Right kidney (tissue), 9 donors: ENCODE measurements at places on chromosomes 3 and 15.

DNA sequence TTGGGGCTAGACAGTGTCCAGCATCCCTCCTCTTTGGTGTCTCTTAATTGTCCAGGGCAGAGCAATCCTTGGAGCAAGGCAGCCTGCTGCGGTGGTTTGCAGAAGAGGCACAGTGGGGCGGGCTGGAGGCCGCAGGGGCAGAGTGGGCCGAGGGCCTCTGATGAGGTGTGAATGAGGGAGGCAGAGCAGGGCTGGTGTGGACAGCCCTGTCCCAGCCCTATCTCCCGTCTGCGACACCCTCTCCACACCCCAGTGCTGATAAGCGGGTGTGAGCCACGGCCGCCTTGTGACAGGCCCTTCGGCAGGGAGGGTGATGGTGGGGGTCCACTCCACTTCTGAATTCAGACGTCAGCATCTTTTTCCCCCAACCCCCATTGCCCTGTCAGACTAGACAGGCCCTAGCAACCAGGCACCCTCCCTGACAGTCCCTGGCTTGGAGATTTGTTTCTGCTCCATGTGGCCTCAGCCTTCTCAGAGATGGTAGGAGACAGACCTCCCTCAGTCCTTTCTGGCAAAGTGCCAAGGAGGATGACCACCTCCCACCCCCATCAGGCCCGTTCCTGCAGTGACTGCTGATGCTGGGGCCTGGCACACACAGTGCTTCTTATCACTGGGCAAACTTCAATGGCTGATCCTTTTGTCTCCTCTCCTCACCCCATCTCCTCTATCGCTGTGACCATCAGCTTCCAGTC, 37.3 kb downstream of the EXOG start:
- no peak for DNase-seq

GRCh38 chr3:59531066-59531745, 481.4 kb upstream of the CFAP20DC start:
- no peak for DNase-seq

GRCh38 chr15:68637767-68638404, 59.1 kb downstream of the CORO2B start:
- no peak for DNase-seq

GRCh38 chr3:197737319-197737649, 580 bp upstream of the RUBCN start:
- DNase-seq, result no peak

GRCh38 chr3:44476181-44476611, 1.3 kb downstream of the ZNF445 start:
- no peak for DNase-seq

DNA sequence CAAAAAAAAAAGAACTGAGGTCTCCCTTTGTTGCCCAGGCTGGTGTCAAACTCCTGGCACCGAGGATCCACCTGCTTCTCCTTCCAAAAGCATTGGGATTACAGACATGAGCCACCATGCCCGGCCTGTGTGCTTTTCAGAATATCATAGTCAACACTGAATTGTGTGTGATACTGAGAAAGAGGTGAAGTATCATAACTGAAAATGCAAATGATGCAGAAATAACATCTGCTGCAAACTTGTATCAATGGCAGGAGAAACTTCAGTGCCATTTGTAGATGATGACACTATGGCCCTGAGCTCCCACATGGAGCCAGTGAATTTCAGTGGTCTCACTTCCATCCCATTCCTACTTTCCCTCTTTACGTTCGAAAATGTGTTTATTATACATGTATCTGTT, 21.9 kb downstream of the IL12A start:
- no peak for DNase-seq

DNA sequence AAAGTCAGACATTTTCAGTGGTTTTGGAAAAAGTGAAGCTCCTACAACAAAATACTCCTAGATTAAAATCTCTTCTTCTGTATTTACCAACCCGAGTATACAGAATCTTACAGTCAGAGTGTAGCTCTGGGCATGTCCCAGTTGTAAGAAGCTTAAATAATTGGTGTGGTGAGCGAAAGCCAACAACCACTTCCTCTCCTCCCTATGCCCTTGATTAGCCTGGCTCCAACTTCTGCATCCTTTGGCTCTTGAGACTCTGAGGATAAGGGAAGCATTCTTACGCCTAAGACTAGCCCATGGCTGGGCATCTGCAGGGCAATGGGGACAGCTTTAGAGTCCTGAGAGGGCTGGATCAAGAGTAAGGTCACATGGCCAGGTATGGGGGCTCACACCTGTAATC, 25.5 kb downstream of the RFT1 start:
- no peak for DNase-seq

- peak; percentile 39 for DNase-seq
These were observed 60.7 kb downstream of the RPL22L1 start for GRCh38 chr3:170809007-170809974.

GRCh38 chr15:34944936-34945335, 24.6 kb downstream of the AQR start:
- no peak for DNase-seq

DNA sequence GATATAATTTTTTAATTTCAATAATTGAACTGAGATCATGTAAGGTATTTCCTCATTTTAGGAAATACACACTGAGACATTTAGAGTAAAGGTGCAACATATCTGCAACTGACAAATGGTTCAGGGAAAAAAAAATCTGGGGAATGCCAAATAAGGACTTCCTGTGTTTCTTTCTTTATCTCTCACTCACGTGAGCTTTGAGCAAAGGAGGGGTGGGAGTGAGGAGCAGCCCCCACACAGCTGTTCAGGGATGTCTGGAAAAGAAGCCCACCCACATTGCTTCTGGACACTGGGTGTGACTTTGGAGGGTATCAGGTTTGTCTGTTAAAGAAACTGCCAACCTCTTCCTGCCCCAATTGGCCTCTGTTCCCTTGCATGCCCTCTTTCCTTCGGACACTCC, 5.6 kb upstream of the TP63 start:
- DNase-seq, result no peak

- peak; percentile 69 for DNase-seq
These were observed at the start of gene C2CD4A for GRCh38 chr15:62066663-62067447. Gene C2CD4A, plus strand, starts transcription at chr15:62066977. Its CDS starts 637 bp downstream, at chr15:62067614.

- DNase-seq, result no peak
These were observed 266.6 kb upstream of the CTDSPL start for GRCh38 chr3:37594873-37595783.

GRCh38 chr15:41341519-41341918, 8.8 kb downstream of the NUSAP1 start:
- no peak for DNase-seq

DNA sequence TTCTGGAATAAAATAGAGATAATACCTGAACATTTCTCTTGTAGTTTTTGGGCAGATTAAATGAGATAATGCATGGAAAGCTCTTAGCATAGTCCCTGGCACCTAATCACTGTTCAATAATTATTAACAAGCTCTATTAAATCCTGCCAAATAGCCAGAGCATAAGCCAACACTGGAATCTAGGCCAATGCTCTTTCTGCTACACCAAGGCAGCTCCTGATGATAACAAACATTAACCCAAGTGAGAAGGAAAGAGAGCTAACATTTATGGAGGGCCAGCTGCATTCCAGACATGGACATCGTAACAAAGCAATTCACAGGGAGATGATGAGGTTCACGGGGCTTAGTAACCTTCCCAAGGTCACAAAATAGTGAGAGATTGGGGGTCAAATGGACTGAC, 23.3 kb downstream of the LARP6 start:
- no peak for DNase-seq

DNA sequence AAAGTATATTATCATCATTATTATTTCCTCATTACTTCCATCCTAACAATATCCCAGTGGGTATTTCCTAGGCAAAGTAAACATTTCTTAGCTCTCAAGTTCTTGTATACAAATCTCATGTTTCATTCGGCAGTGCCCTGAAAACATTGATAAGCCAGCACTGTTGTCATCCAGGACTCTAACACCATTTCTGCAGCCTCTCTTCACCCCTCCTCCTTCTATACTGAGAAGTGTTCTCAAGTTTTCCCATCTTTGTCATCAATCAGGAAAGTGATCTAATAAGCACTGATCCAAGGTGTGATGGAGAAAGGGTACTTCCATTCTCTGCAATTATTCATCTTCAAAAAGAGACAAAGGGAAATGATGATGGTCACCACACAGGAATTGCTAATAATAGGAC, 168.4 kb upstream of the CCDC54 start:
- no peak for DNase-seq

DNA sequence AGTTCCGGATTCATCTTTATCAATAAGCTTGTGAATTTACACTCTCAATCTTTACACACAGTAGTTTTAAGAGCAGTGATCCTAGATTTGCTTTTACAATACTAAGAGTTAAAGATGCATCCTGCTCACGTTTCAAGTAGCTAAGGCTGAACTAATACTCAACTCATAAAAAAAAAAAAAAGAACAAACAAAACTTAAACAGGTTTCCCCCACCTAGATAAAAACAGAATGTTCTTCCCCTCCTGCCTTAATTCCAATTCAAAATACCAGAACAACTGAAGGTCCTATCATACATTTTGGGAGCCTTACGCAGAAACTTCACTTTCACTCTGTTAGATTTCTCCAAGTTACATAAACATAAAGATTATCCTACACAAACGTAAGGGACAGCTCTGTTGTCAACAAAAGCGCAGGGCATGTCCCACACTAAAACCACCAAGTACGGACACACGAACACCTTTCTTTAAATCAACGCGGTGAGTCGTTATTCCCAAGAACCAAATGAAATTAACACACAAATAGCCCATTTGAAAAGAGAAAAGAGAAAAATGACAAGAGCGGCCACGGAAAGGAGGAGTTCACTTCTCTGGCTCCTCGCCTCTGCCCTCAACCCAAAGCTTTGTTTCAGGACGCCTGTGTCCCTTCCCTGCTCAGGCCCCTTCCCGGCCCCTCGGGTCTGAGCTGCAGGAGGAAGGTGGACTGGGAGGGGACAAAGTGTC, 941 bp downstream of the CBLB start:
- DNase-seq, result no peak

GRCh38 chr3:66039590-66039887, 821 bp upstream of the MAGI1 start:
- DNase-seq, result peak; percentile 79

- DNase-seq, result no peak
These were observed 36.0 kb downstream of the PXYLP1 start for GRCh38 chr3:141267629-141268028.

DNA sequence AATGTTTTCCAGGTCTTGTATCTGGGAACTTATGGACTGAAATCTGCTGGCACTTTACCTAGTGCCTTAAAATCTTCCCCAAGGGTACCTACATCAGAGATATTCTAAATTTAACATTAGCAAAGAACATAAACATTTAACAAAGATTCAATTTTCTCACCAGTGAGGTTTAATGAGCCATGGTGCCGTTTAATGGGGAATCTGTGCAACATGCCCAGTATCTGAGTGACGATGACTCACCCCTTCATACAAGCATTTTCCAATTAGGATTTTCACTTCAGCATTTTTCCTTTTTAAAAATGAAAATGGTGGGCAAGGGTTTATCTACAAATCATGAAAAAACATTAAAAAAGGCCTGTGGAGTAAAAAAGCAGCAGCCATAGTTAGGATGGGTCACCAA, 189.4 kb downstream of the SLC9A9 start:
- DNase-seq, result no peak

DNA sequence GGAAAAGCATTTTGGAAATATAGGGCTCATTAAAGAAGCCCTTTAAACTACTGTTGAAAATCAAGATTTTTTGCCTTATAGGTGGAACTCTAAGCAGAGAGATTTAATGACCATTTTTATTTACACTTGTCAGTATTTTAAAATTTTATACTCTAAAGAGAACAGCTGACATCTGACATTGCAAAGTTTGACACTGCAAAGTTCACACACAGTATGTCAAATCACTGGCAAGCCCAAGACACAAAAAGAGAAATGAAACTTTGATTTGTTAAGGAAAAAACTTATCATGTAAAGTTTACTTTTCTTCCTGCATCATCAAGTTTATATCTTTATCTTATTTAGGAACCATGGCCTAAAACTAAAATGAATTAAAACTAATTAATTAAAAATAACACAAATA, 40.2 kb downstream of the DPH6 start:
- no peak for DNase-seq

DNA sequence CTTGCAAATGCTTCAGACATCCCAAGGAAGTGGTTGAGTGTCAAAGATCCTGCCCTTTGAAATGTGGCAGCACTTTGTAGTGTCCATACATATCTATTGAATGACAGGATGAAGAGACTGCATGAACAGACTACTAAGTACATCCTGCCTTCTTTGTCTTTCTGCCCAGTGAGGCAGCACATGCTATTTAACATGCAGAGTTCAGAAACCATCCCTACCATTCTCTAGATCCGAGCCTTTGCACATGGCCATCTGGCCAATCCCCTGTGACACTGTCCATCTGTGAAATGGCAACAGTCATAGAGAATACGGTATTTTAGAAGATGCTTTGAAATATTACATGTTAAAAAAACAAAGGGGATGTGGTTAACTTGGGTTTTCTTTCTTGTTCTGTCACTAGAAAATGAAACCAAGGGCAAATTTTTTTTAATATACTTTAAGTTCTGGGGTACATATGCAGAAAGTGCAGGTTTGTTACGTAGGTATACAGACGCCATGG, 519.6 kb downstream of the NTRK3 start:
- DNase-seq, result no peak

- DNase-seq, result no peak
These were observed 508.6 kb downstream of the SHQ1 start for GRCh38 chr3:72339670-72340030.

GRCh38 chr3:105559856-105560255, 193.1 kb downstream of the ALCAM start:
- no peak for DNase-seq

DNA sequence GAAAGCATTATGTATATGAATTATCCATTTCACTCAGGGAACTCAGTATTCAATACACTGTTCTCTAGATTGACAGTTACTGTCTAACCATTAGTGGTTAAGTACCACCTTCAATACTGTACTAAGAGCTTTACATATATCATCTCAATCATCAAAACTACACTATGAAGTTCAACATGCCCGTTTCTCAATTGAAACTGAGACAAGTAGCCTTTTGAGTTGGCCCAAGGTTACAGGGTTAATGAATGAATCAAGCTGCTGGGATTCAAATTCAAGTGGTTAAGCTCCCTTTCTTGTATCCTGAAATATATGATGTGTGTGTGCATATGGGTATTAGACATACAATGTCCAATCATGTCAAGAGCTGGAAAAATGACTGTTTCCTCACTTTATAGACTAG, 5.8 kb downstream of the TASOR start:
- no peak for DNase-seq

- DNase-seq, result no peak
These were observed 137.6 kb upstream of the TRIM42 start for GRCh38 chr3:140540262-140540661.

DNA sequence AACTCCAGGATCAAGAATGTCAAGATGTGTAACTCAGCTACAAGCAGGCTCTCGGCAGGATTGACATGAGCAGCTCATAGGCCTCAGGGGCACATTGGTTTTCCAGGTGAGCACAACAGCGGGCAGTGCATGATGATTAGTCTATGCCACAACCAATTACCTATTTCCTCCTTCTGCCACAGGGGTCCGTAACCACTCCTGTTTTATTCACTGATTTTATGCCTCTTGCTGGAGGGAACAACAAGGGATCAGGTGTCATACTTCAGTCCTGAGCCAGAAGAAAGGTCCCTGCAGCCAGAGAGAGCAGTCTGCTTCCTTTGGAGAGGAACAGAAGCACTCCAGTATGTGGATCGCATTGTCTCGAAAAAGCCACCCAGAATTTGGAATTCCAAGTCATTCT, 35.1 kb upstream of the PTPRG start:
- no peak for DNase-seq

- DNase-seq, result no peak
These were observed 100.7 kb downstream of the ZIC4 start for GRCh38 chr3:147305533-147306250.
